Stimulated activated CD4-positive, alpha-beta T cell treated with anti-CD3 and anti-CD28 coated beads, Interleukin-4, amount 100 ng/mL, for 1 hour (primary cell): ENCODE measurements at places on chromosomes 12 and 14.
A peak's percentile ranks its signal among the peaks of the same experiment; 100 is the strongest.

GRCh38 chr12:32661706-32662105 lies 17.4 kb upstream of the DNM1L start:
- no peak for DNase-seq

- no peak for DNase-seq
Observed at GRCh38 chr12:124169577-124170284, 125.2 kb upstream of the RFLNA start.

GRCh38 chr12:1970331-1970900 lies 33.8 kb downstream of the DCP1B start:
- DNase-seq = no peak

- no peak for DNase-seq
Observed at GRCh38 chr12:45644541-45644940, 85.0 kb upstream of the ARID2 start.

DNA sequence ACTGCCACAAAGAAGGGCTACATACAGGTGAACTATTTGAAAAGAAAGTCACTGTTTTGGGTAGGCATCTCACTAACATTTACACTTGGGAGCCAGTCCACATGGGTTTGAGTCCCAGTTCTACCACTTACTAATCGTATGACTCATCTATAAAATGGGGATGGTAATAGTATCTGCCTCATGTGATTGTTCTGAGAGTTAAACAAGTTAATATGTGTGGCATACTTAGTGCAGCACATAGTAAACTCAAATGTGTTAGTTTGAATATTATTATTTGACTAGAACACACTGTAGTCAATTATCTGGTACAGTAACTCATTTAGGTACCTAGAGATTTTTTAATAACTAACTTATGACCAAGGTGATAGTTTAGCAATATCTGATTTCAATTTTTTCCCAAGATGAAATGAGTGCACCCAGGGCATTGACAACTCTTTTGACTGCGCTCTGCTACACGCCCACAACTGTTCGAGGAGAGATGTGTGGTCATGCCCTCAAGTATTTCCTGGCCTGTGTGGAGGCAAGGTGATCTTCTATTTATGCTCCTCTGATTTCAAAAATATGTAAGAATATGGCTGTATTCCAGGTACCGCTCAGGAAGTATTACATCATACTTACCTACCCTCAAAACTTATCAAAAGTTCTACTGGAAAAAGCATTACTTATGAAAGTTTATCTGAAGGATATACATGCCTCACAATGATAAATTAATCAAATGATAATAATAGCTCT lies 210.6 kb upstream of the EGLN3 start:
- no peak for DNase-seq

- no peak for DNase-seq
Observed at GRCh38 chr12:107390414-107390813, 295.2 kb upstream of the PWP1 start.

- no peak for DNase-seq
Observed at GRCh38 chr14:59175404-59175803, 13.1 kb upstream of the DAAM1 start.

GRCh38 chr14:33098016-33098415 lies 159.3 kb downstream of the NPAS3 start:
- DNase-seq = no peak

GRCh38 chr14:68692916-68693771 lies 99.7 kb downstream of the ZFP36L1 start:
- DNase-seq = no peak

- DNase-seq = peak; percentile 21
Observed at GRCh38 chr12:48818831-48819590, 715 bp downstream of the CACNB3 start.

GRCh38 chr14:52042371-52043289 lies 26.2 kb downstream of the NID2 start:
- no peak for DNase-seq

DNA sequence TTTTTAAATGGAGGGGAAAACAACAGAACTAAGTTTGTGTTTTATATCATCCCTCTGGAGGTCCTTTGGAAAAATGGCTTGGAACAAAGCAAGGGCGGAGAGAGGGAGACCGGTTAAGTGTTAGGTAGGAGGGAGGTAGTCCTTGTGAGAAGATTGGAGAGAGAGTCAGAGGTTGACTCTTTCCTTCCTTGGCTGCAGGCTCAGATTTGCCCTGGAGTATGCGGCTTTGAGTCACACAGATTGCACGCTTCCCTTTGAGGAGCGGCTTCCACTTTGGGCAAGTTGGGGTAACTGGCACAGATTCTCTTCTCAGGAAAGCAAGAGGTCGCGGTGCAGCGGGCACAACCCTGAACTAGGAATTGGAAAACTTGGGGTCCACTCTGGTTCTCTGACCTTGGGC lies 9.9 kb downstream of the SOCS2 start:
- no peak for DNase-seq

GRCh38 chr14:59632381-59632780 lies 55.8 kb upstream of the CCDC175 start:
- DNase-seq = no peak

- no peak for DNase-seq
Observed at GRCh38 chr12:52715416-52715815, 12.1 kb upstream of the KRT77 start.

DNA sequence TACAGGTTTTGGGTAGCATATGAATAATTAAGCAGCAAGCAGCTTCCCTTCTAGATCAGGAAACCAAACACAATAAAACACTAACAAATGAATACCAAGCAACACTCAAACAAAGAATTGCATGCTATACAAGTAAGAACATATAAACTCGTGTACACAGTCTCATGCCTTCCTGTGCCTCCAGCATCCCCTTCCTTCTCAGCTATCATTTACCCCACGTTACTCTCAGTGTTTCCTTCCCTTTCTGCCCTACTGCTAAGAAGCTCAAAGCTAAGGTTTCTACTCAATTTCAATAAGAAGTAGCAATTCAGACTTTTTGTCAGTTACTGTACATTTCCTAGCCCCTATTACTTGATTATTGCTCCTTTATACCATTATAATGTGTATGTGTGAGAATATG lies 81.0 kb downstream of the DUSP16 start:
- no peak for DNase-seq

DNA sequence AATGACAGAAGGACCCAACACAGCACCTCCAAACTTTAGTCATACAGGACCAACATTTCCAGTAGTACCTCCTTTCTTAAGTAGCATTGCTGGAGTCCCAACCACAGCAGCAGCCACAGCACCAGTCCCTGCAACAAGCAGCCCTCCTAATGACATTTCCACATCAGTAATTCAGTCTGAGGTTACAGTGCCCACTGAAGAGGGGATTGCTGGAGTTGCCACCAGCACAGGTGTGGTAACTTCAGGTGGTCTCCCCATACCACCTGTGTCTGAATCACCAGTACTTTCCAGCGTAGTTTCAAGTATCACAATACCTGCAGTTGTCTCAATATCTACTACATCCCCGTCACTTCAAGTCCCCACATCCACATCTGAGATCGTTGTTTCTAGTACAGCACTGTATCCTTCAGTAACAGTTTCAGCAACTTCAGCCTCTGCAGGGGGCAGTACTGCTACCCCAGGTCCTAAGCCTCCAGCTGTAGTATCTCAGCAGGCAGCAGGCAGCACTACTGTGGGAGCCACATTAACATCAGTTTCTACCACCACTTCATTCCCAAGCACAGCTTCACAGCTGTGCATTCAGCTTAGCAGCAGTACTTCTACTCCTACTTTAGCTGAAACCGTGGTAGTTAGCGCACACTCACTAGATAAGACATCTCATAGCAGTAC lies 64.6 kb downstream of the RAD52 start:
- no peak for DNase-seq

- DNase-seq = no peak
Observed at GRCh38 chr14:99436247-99437180, 44.1 kb downstream of the SETD3 start.

DNA sequence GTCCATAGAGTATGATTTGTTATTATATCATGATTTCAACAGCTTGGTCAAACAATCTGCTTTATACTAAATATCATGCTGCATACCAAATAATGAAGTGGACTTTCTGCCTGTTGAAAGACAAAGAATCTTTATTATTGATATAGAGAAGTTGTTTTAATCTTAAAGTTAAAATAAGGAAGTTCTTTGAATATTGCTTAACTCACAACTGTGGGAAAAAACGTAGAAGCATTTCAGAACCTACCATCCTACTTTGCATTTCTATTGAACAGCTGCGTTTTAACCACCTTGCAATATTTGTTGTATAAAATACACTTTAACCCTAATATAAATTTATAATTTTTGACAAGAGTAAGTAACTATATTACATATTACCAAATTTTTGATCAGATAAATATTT lies 22.9 kb upstream of the ARL1 start:
- DNase-seq = no peak

DNA sequence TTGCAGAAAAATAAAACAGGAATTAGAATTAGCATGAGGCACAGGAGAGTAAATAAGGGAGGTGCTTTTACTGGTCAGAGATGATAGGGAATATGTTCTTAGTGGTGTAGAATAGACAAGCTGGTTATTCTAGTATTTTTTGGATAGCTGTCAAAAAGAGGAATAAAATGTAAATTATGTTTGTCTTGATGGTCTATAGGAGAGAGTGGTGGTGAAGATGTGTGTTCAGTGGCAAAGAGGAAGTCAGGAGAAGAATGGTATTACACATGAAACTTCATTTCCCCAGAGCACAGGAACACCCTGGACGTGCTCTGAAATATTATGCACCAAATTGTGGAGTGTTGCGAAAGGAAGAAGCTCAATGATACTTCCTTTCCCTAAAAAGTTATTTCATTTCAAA lies 27.8 kb downstream of the MUCL1 start:
- DNase-seq = no peak

- no peak for DNase-seq
Observed at GRCh38 chr12:52539083-52539820, 13.7 kb downstream of the KRT71 start.

GRCh38 chr14:102164241-102164641 lies 24.5 kb downstream of the WDR20 start:
- no peak for DNase-seq

DNA sequence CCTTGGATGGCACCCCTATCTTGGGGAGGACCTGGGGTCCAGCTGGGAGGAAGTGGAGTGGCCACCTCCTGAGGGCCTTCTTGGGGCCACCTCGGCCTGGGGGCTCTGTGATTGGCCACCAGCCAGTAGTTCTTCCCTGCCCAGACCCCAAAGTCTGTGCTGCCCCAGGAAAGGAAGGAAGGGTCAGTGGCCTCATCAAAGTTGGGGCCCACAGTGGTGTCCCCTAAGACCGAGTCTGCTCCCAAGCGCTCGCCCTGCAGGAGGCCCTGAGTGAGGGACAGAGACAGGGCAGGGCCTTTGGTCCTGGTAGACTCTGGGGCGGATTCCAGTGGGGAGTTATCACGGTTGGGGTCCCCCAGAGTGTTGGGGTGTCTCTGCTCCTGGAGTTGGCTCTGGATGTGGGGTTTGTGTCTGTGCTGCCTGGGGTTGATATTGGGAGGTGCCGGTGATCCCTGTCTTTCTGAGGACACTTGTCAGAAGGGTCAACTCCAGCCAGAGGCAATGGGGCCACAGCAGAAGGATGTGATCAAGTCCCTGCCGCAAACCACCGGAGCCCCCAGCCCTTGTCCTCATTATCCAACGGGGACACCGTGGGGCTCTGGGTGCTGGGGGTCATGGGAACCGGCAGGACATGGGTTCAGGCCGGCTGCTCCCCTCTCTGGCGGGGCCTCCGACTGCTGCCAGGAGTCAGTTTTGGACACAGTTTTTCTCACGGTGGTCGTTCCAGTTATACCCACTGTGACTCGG lies 364.3 kb downstream of the TMEM121 start:
- DNase-seq = no peak

DNA sequence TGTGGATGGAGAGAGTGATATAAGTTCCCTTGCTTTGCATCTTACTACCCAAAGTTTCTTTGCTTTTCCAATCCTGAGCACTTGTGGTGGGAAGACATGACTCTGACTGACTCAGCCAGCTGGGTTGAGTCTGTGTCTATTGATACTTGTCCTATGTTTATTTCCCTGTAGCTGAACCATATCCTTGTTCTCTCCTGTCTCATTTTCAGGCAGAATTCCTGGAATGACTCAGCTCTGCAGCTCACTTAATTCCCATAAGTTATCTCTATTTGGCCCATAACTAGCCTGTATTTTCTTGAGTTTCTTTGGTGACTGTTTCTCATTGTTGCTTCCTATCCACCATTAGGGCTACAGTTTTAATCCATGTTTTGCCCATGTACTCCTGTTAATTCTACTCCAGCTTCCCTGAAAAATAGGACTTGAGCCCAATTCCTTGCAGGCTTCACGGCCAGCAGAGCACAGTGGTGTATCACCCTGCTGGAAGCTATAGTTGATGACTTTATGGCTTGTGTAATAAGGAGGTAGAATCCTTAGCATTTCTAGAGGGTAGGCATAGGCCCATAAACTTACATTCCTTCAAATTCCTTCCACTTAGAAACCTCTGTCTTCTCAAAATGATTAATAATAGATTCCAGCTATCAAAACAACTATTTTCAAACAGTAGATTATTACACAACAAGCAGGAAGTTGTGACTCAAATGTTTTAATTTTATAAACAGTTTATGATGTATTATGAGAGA lies 183.1 kb downstream of the TMTC3 start:
- no peak for DNase-seq

GRCh38 chr14:59060841-59061240 lies 127.6 kb upstream of the DAAM1 start:
- no peak for DNase-seq

DNA sequence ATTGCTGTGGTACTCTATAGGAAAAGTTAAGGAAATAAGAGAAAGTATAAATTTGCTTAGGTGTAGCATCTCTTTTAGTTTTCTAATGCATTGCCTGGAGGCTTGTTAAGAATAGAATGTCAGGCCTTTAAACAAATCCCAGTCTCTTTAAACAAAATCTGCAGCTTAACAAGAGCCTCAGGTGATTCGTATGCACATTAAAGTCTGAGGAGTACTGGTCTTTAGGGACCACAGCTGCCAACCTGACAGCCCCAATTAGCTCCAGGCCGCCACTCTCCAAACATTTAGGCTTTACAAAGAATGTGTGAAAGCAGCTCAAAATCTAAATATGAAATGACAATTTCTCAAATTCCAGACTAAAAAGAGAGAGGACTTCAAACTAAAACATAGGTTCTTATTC lies 35.7 kb downstream of the PAWR start:
- no peak for DNase-seq

DNA sequence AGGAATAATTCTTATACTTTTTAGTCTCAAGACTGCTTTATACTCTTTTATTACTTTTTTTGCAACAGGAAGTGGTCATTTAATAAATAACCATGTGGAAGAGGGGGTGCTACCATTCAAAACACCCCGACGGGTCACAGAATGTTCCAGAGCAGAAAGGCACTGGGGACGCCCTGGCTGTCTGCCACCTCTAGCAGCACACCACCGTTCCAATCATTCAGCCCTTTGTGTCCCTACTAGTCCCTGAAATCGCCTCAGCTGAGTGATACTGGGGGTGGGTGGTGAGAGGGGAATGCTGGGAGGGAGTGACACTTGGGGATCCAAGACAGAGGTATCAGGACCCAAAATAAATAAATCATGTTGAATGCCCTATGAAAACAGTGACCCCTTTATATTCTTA lies 52.4 kb downstream of the MON2 start:
- DNase-seq = no peak

GRCh38 chr14:75452900-75453816 lies 25.3 kb downstream of the JDP2 start:
- no peak for DNase-seq
